Glutamatergic neuron (in vitro differentiated cells): ENCODE measurements at places on chromosomes 4 and X. TPM values are rescaled to one million over a fixed set of nuclear protein-coding genes. Genes with fewer than 3 reads are reported as not detected.
A peak's percentile ranks its signal among the peaks of the same experiment; 100 is the strongest.

DNA sequence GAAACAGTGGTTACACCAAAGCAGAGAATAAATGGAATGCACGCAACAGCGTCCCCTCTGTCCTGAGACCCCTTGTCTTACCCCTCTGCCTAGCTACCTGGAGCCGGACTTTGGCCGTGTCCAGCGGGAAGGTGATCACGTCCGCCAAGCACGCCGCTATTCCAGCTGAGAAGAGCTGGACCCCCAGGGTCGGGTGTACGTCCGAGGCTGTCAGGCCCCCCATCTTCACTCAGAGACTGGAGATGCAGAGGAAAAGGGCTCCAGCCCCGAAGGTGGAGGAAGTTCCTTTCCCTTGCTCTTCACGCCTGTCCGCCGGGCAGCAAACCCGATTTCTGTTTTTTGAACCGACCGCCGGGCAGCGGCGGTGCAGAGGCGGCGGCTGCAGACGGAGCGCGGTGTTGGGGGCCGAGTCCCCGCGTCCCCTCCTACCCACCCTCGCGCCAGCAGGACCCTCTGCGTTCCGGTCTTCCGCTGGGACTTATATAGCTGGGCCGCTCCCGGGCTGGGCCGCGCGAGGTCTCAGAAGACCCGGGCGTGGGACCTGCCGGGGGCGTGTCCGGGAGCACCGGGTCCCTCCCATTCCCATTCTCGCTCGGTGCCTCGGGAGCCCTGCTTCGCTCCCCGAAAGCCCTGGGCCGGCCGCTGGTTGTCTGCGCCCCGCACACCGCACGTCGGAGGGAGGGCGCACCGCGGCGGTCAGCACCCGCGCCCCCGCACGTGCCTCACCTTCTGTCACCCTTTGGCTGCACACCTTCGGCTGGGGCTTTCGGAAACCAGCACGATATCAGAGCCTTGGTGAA is at the start of gene UCP1:
Gene UCP1, minus strand, starts transcription at position 455 of the 800 bp plus-strand sequence. Its CDS starts 232 bp downstream, at position 223.
- peak; percentile 54 for DNase-seq

DNA sequence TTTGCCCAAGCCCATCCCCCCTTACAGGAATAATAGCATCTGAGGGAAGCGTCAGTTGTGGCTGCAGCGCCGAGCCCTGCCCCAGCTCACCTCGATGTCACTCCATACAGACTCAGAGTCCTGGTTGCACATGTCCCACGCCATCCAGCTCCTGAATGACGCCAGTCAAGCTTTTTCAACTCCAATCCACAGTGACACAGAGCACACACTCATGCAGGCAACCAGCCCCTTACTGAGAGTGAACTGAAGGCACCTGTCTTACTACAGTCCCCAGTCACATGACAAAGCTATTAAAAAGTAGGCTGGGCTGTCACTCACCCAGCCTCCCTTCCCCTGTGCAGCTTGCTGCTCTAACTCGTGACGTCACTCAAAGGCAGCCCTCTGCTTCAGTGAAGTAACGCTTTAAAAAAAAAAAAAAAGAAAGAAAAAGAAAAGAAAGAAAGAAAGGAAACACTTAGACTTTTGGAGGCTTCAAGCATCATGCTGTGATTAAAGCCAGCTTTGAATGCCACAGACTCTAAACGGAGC is at the start of gene PPARGC1A:
Gene PPARGC1A, minus strand, starts transcription at position 234 of the 528 bp plus-strand sequence. Its CDS starts 90 bp downstream, at position 144.
- no peak for DNase-seq

MED12 gene
- 87.4 TPM for total RNA-seq

DNA sequence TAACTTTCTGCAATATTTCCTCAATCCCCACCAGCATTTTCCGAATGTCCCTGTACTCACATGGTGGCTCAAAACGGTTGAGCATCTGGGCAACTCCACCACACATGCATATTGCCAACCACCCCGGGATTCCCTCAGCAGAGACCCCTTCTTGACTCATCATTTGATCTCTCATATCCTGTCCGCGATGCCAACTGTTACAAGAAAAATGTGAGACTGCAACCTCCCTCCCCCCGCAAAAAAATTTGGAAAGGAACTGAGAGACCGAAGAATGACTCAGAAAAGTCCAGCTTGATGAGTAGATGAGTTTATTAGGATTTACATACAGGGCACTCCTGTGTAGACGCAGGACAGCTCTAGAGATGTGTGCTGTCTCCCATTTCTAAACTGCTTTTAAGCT is 561.4 kb downstream of the ZIC3 start:
- DNase-seq: no peak

SYTL5 gene
- total RNA-seq: not detected

TMPRSS11B gene
- not detected for total RNA-seq

DNA sequence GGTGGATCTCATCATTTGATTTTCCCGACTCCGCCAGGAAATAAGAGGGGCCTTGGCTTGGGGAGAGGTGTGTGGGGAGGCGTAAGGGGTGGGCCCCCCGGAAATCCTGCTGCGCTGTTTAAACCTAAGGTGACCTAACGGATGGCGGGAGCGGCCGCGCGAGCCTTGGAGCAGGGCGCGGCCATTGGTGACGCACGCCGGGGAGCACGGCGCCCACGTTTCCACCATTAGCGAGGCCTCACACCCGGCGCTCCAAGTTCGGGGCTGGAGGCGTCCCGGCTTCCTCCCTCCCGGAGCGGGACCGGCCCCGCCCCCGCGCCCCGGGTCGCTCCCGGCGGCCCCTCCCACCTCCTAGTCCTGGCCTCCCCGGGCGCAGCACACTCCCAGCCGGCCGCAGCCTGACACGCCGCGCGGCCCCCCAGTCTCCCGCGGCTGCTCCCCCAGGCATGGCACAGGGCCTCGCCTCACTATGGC is at the start of gene SMS:
Gene SMS, plus strand, starts transcription at position 354 of the 474 bp plus-strand sequence. Its CDS starts 116 bp downstream, at position 470.
- peak; percentile 67 for DNase-seq

DNA sequence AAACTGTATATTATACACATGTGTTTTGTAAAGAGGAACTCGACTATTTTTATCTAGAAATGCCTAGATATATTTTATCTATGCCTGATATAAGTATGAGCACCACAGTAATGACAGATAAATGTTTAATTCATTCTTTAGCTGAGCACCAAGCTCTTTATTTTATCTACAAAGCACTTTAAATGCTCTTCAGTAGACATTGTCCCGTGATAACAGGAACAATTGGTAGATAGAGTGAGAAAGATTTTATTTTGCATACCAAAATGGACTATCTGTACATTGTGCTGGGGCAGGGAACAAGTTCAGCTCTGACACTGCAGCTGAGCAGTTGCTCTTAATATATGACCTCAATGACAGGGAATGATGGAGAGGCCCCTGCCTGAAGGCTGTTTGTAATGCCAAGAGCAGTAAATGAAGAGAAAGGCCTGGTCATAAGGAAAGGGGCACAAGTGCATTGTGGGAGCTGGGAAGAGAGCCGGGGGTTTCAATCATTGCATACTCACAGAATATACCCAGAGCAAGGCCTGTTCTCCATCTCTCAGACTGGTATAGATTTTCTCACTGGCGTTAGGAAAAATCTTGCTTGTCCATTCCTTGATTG is 57.3 kb downstream of the SEPTIN11 start:
- DNase-seq: no peak

ATP10D gene
- total RNA-seq: 12.9 TPM

DNA sequence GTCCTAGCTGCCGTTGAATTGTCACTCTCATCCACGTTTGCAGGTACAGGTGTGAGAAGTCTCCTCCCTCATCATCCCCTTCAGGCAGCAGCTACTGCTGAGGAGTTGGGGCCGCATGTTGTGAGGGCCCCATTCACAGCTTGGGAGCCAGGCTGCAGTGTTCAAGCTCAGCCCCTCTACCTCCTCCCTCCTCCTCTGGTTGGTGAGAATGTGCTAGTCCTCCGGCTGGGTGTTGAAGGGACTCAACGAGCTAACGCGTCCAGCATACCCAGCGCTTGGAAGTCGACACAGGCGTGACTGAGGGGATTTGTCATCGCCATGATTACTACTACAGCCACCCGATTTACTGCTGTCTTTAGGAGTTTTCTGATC is 82.0 kb upstream of the PSAPL1 start:
- no peak for DNase-seq

PI4K2B gene
- 2.9 TPM for total RNA-seq

SMPX gene
- not detected for total RNA-seq

- peak; percentile 7 for DNase-seq
Measured at GRCh38 chr4:123106747-123107146, 184.3 kb upstream of the NUDT6 start.

DNA sequence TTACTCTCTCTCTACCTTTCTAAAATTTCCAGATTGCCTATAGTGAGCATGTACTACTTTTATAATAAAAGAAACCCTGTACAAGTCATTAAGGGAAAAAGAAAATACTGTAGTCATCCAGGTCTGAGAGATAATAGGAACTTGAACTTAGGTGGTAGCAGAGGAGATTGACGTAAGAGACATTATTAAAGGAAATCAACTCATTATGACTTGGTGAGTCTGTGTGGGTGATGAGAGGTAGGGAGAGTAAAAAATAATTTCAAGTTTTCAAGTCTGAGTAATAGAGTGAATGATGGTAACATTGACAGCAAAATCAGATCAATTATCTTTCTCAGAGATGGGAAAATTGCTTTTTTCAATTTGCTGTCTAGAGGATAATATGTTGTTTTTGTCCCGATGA is 44.0 kb upstream of the ZCCHC12 start:
- no peak for DNase-seq

GRCh38 chr4:185112104-185112503 is 31.0 kb upstream of the SLC25A4 start:
- DNase-seq: no peak

TNIP2 gene
- total RNA-seq: 25.4 TPM

- DNase-seq: no peak
Measured at GRCh38 chr4:26879805-26880204, 19.2 kb downstream of the STIM2 start.

- DNase-seq: no peak
Measured at GRCh38 chr4:143435955-143436354, 77.5 kb upstream of the SMARCA5 start.

- DNase-seq: no peak
Measured at GRCh38 chr4:116755051-116755450, 330.3 kb downstream of the TRAM1L1 start.

DNA sequence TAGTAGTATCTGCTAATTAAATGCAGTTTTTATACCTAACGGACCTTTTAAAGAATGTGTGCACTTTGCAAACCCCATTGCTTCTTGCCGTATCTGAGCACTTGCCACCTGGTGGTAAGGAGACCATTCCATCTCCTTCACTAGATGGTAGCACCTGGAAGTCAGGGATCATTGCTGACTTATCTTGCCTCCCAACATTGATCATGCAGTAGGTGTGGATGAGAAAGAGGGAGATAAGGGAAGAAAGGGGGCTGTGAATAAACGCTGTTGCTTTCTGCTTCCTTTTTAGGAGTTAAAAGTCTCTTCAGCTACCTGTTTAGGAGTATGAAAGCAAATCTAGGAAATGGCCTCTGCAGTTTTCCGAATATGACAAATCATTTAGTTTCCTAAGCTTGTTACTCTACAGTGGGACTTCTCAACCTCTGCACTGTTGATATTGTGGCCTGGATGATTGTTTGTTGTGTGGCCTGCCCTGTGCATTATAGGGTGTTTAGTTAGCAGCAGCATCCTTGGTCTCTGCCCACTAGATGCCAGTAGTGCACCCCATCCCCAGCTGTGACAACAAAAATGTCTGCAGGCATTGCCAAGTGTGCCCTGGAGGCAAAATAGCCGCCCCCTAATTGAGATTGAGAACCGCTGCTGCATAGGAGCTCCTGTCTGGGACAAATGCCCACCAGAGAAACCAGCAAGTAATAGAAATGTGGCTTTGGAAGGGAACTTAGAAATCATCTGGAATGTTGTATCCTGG is 38.8 kb downstream of the GAB1 start:
- DNase-seq: peak; percentile 27

- DNase-seq: no peak
Measured at GRCh38 chr4:161317000-161317399, 846.8 kb downstream of the FSTL5 start.

DNA sequence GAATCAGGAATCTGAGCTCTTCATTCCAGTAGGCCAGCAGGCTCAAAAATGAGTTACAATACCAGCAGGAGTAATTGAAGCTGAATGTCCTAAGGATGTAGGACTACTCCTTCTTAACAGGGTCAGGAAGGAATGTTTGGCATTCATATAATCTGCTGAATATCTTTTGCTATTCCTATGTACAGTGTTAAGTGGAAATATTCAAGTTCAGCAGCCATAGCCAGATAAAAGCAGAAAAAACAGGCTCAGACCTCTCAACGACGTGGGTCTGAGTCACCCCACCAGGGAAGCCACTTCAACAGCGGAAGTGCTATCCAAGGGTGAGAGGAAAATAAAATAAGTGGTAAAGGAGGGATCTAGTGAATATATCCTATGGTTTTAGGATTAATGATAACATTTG is 577.0 kb downstream of the SPOCK3 start:
- no peak for DNase-seq

GRCh38 chrX:65034292-65034667 is 58.0 kb upstream of the ZC4H2 start:
- DNase-seq: no peak

DNA sequence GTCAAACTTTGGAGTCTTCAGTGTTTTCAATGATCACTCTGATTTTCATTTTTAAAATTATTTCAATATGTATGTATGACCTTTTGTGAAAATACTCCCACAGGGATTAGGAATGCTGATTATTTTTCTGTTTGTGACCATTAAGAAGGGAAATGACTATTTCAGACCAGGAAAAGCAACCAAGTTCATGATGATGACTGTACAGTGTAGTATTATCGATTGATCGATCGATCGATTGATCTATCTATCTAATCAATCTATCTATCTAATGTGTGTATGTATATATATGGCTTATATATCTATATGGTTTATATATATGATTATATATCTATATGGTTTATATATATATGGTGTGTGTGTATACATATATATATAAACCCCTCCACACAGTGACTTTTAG is 131.5 kb upstream of the VEGFC start:
- no peak for DNase-seq

DNA sequence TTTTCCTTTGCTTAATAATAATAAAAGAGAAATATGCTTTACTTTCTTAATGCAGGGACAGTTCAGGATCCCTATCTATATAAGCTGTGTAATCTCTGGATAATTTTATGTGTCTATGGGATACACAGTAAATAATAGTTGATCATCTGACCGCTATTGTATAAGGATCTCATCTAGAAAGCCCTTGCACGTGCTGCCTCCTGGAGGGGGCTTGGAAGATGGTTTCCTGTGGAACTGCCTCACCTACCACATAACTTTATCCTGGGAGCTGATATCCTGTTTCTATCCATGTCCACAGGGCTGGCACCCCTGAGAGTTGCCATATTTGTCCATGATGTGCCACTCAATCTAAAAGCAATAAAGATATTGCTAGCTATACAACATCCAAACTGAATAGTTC is 139.3 kb upstream of the FRMPD4 start:
- DNase-seq: no peak

DNA sequence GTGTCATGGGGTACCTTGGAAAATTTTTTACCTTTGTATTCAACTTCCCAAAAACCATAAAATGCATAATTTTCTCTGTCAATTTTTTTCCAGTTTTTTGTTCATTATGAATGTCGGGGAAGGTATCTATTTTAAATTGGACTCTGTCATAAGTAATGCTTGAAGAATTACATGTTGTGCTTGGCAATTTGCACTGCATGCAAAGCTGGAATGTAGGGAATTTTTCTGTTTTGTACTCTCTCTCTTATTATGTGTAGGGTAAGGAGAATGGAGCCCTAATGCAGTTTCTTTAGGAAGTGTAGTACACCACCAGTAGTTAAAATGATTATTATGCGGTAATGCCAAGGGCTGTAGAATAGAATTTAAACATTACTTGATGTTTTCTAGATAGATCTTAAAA is 137.7 kb upstream of the LIMCH1 start:
- no peak for DNase-seq

- DNase-seq: no peak
Measured at GRCh38 chr4:94489098-94489497, 37.4 kb downstream of the PDLIM5 start.

GPR50 gene
- total RNA-seq: 0.42 TPM

NSG1 gene
- total RNA-seq: 208 TPM
